Kidney tubule cell (primary cell): ENCODE measurements at places on chromosomes 4 and X.

- DNase-seq, result no peak
These were observed 193.5 kb downstream of the CFAP299 start for GRCh38 chr4:80529026-80529425.

GRCh38 chr4:138857416-138857815 lies 158.2 kb upstream of the NOCT start:
- DNase-seq, result no peak

GRCh38 chr4:94924566-94924965 lies 166.8 kb downstream of the BMPR1B start:
- DNase-seq, result peak; percentile 22

DNA sequence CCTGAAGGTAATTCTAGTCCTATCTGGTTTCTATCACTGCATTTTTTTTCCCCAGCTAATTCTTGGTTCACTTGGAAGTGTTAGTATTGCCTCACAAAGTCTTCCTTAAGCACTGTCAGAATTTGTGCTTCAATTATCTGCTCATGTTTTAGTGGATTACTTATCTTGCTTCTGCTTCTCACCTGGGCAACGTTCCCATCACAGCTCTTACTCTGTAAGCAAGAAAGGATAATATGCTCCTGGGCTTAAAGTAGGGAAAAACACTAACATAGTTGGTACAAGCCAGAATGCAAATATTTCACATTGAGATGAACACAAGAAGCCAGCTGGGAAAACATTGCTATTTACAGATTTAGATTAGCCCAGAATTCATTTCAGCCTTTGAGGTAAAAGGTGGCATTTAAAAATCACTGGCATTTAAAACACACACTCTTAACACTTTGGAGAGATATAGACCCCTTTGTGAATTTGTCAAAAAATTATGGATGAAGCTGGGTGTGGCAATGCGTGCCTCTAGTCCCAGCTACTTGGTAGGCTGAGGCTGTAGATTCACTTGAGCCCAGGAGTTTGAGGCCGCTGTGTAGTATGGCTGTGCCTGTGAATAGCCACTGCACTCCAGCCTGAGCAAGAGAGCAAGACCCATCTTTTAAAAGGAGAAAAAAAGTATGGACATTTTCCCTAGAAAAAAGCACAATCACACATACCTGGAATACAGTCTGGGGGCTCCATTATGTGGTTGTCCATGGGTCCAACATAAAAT lies 6.6 kb upstream of the PTPN13 start:
- no peak for DNase-seq

DNA sequence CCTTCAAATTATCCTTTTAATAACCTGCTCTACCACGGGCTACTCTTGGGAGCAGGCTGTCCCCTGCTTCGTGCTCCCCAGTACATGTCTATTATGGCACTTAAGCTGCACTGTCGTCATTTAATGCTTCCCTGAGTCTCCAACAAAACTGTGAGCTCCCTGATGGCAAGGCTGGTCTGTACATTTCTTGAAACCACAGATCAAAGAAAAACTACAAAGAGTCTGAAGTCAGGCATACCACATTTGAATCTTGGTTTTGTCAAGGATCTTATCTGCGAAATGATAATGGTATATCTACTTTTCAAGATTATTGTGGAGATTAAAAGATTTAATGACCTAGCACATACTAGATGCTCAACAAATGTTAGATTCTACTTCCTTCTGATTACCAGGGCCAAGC lies 45.7 kb downstream of the MAML3 start:
- DNase-seq, result no peak

GRCh38 chr4:27835851-27836250 lies 975.2 kb downstream of the STIM2 start:
- DNase-seq, result no peak

DNA sequence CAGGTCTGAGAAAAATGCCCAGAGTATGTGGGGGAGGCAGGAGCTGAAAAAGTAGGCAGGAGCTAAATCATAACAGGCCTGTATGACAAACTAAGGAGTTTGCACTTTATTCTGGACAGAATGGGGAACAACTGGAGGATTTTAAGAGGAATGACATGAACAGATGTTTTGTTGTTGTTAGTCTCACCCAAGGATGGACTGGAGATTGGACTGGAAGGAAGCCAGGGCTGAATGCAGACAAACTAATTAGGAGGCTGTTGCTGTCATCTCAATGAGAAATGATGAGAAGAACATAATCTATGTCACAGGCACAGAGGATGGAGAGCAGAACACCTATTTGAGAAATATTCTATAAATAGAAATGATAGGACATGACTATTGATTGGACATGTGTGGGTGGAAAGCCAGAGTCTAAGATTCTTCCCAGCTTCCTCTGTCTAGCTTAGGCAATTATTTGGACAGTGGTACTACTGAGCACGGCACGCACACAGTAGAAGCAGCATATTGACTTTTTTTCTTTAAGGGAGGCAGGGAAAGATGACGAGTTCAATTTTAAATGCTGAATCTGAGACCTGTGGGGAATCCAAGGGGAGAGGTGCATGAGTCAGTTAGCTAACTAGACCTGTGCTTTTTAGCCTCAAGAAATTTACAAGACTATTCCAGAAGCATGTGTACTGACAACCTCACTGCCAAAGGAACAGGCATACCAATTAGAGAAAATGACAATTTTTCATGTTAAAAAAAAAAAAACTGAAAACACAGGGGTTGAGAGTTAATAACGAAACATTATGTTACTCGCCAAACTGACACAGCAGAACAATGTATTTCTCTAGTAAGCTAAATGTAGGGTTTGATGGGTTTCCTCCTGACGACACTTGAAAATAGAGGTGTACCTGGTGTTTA lies 963 bp upstream of the USO1 start:
- DNase-seq, result peak; percentile 67
